ENCODE measurements at places on chromosomes 2 and 18. TPM values are rescaled to one million over a fixed set of nuclear protein-coding genes. Genes with fewer than 3 reads are reported as not detected.

MC2R gene
- not detected for total RNA-seq

FZD7 gene
- 1.3 TPM for total RNA-seq

CRYGD gene
- not detected for total RNA-seq

AQP12A gene
- total RNA-seq: not detected

PPP1R1C gene
- not detected for total RNA-seq

- H3K27me3 ChIP-seq: no peaks in the 10 kb centered on the region
- H3K4me3 ChIP-seq: no peak overlapping the region
- H3K4me1 ChIP-seq: peaks cover 6% of the 10 kb centered on the region
- H3K36me3 ChIP-seq: peaks cover 5% of the 10 kb centered on the region
These were observed 5.5 kb downstream of the WDSUB1 start for GRCh38 chr2:159281002-159281401.

DNA sequence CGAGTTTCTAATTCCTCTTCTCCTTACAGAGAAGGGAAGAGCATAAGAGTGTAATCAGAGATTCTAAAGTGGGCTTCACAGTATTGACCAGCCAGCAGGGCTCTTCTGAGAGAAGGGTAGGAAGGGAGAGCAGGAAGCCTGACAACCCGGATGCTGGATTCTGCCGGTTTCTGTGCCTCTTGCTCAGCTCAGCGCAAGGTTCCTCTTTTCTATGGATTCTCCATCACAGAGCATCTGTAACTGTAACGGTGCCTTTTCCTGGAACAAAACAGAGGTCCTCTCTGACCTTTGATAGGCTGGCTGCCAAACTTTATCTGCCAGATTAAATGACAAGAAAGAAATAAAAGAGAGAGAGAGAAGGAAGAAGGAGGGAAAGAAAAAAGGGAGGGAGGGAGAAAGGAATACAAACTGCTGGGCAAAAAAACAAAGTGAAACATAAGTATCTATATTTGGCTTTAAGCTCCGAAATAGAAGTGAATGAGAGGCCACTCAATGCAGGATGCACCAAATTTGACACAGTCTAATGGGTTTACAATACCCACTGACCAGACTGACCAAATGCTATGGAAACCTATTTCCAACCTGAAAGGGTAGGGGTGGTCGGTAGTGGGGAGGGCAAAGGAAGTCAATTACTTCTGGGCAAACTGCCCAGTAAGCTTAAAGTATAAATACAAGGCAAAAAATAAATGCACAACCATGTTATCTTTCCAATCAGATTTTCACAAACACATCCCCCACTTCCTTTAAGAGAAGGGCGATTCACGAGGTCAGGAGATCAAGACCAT lies 59.2 kb downstream of the PIEZO2 start:
- H3K4me3 ChIP-seq: no peak overlapping the region
- H3K4me1 ChIP-seq: no peaks in the 10 kb centered on the region
- H3K36me3 ChIP-seq: no peaks in the 10 kb centered on the region
- H3K27ac ChIP-seq: no peak overlapping the region
- no peak for DNase-seq
- no peaks in the 10 kb centered on the region for H3K27me3 ChIP-seq

- no peaks in the 10 kb centered on the region for H3K27me3 ChIP-seq
- H3K36me3 ChIP-seq: peaks cover 14% of the 10 kb centered on the region
- H3K4me1 ChIP-seq: peaks cover 12% of the 10 kb centered on the region
- DNase-seq: peak; percentile 83
- no peak overlapping the region for H3K4me3 ChIP-seq
These were observed 175.1 kb downstream of the NCK2 start for GRCh38 chr2:105919826-105920225.

GRCh38 chr18:53710080-53710479 lies 514.4 kb downstream of the MBD2 start:
- no peak for DNase-seq
- H3K36me3 ChIP-seq: no peaks in the 10 kb centered on the region
- no peak overlapping the region for H3K4me3 ChIP-seq
- H3K27ac ChIP-seq: no peak overlapping the region
- H3K4me1 ChIP-seq: no peaks in the 10 kb centered on the region

GRCh38 chr2:74632209-74632938 lies 15.8 kb downstream of the M1AP start:
- no peak overlapping the region for H3K27ac ChIP-seq
- no peak overlapping the region for H3K4me3 ChIP-seq
- peak; percentile 48 for DNase-seq
- H3K36me3 ChIP-seq: no peaks in the 10 kb centered on the region

DNA sequence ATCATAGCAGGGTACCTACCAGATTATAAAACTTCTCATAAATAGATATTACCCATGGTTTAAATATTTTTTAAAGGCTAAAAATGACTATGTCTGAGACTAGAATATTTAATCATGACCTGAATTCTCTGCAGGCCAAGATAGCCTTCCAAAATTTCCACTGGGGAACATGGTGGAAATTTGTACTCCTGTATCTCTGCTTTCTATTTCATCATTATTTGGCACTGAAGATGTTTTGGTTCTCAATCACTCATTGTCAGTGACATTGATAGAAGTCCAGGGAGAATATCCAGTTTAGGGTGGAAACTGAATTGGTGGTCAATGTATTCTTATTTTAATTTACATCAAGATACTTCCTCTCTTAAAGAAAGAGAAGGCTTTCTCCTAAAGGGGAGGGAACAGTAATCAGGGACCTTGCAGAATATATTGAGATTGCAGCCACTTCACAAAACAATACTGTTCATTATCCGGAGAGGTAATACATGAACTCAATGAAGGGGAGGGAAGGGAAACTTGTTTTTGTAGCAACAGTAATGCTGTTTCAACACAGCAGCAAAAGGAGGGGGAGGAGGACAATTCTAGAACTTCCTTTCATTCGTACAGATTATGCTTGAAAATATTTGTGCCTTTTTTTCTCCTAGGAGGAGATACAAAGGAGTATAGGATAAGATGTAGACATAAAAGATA lies 34.1 kb downstream of the EEF1B2 start:
- peaks cover 28% of the 10 kb centered on the region for H3K27me3 ChIP-seq
- no peaks in the 10 kb centered on the region for H3K4me1 ChIP-seq
- no peak for DNase-seq
- no peaks in the 10 kb centered on the region for H3K36me3 ChIP-seq

DNA sequence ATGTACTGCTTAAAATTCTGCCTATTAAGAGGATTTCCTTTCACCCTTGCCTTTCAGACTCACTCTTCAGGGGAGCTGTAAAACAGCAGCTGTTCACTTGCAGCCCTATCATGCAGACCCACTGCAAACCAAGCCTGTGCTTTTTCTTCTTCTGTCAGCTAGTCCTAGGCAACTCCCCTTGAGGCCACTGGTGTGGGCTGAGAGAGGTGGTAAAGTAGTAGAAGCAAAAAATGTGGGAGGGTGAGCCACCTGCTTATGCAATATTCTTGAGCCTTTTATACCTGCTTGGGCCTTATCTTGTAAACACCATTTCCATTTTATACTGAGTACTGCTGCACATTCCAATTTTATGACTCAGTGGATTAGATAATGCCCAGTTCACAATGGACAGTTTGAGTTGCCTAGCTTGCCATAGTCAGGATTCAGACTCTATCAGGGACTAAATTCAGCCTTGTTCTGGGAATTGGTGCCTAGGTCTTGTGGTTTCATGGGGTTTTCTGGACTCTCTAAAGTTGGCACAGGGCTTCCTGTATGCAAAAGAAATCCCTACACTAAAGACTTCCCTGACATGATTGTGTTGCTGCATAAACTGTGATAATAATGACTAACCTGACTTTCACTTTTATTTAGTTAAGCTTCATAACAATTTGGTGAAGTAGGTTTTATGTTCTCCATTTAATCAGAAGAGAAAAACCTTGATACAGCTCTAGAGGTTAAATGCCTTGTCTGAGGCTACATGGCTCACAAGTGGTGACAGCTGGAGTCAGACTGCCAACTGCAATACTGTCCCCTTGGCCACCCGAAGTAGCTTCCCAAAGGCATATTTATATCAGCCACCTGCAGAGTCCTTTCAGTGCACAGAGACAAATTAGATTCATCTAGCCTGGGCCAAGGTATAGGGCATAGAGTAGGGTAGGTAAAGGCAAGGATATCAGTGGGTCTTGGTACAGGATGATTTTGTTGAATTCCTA lies 47.4 kb upstream of the KDM3A start:
- H3K36me3 ChIP-seq: no peaks in the 10 kb centered on the region
- DNase-seq: peak; percentile 54
- H3K27ac ChIP-seq: no peak overlapping the region
- H3K27me3 ChIP-seq: no peaks in the 10 kb centered on the region

DNA sequence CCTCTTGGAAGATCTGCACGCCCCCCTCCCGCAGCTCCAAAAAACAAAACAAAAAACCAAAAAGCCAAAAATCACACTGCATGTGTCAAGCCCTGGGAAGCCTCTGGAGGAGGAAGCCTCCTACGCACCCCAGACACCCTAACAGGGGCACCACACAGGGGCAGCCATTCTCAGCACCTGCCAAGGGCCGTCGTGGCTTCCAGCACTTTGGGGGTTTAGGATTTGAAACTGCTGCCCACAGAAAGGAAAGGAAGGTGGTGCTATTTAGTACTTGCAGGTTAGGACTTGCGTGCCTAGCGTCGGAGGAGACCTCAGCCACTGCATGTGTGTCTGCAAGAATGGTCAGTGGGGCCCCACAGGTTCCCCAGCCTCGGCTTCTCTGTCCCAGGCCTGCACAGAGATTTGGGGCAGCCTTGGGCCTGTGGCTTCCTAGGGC lies 419 bp upstream of the GPR55 start:
- H3K4me1 ChIP-seq: peaks cover 38% of the 10 kb centered on the region
- H3K27ac ChIP-seq: peak overlapping the region; percentile 82
- peaks cover 26% of the 10 kb centered on the region for H3K27me3 ChIP-seq
- no peaks in the 10 kb centered on the region for H3K36me3 ChIP-seq

DNA sequence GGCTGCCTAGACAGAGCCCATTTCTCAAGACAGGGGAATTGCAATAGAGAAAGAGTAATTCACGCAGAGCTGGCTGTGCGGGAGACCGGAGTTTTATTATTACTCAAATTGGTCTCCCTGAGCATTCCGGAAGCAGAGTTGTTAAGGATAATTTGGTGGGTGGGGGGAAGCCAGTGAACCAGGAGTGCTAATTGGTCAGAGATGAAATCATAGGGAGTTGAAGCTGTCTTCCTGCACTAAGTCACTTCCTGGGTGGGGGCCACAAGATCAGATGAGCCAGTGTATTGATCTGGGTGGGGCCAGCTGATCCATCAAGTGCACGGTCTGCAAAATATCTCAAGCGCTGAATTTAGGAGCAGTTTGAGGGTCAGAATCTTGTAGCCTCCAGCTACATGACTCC lies 84.8 kb downstream of the RTN4 start:
- peak; percentile 52 for DNase-seq
- H3K4me1 ChIP-seq: peaks cover 27% of the 10 kb centered on the region
- no peaks in the 10 kb centered on the region for H3K27me3 ChIP-seq
- H3K27ac ChIP-seq: peak overlapping the region; percentile 58

Data from activated CD4-positive, alpha-beta T cell treated with anti-CD3 and anti-CD28 coated beads, Interleukin-2, amount 10 ng/mL, durations not matched to agents 24 days and 14 days (primary cell).